Activated CD4-positive, alpha-beta T cell treated with anti-CD3 and anti-CD28 coated beads, Interleukin-2, amount 10 ng/mL, durations not matched to agents 24 days and 14 days (primary cell): ENCODE measurements at places on chromosomes 11 and 22. TPM values are rescaled to one million over a fixed set of nuclear protein-coding genes. Genes with fewer than 3 reads are reported as not detected.

DNA sequence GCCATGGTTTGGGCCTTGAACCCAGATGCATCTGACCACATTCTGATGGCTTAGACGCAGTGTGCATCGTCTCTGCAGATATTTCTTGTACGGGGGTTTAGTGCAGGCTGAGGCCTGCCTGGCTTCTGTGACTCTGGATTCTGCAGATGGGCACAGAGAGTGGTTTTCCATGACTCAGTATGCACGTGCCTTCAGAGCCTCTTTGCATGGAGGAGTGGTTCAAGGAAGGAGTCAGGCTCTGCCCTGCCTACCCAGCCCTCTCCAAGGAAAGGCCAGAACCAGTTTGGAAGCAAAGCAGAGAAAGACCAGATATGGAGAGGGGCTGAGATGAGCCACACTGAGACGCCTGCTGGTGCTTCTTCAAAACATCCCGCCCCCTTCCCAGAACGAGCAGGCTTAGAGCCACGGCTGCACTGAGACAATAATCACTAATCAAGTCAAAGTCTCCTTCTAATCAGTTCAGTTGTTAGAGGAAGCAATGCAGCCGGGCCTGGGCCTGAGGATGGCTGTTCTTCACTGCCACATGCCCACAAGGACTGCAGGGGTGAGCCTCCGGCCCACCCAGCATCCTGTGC, 308.9 kb downstream of the NXPE2 start:
- no peak for DNase-seq

DNA sequence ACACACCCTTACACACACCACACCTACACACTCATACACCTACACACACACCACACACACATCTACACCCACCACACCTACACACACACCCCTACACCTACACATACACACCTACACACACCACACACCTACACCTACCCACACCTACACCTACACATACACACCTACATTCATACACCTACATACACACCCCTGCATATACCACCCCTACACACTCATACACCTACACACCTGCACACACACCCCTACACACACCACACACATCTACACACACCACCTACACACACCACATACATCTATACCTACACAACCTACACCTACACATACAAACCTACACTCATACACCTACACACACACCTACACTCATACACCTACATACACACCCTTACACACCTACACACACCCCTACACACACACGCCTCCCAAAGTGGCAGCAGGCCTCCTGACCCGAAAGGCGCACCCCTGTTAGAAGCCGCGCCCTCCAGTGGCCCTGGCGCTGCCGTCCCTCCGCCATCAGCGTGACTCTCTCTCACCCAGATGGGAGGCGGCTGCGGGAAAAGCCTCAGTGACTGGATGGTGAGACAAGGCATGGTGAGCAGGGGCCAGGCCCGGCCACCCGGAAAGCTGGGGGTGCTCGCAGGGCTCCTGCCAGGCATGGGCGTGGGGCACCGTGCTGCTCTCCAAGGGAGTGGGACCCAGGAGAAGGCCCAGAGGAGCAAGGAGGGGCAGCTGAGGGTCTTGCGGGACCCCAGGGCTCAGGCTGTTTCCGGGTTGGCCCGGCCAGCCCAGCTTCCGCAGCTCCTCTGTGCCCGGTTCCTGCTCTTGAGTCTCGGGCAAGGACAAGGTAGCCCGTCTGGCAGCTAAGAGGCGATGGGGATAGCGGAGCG, 37.0 kb upstream of the HMOX1 start:
- no peak for DNase-seq

DNA sequence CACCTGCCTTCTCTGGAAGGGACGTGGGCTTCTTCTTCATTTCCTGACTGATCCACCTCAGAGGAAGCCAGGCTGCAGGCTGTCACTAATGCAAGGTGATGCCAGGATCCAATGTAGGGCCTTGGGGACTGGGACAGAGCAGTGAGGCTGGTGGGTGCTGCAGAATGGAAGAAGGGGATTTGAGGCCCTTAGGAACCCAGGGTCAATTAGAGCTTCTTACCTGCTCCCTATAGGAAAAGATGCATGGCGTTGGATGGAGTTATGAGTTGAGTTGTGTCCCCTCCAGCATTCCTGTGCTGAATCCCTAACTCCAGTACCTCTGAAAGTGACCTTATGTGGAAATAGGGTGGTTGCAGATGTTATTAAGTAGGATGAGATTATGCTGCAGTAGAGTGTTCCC, 190.4 kb downstream of the MIAT start:
- DNase-seq, result no peak

DNA sequence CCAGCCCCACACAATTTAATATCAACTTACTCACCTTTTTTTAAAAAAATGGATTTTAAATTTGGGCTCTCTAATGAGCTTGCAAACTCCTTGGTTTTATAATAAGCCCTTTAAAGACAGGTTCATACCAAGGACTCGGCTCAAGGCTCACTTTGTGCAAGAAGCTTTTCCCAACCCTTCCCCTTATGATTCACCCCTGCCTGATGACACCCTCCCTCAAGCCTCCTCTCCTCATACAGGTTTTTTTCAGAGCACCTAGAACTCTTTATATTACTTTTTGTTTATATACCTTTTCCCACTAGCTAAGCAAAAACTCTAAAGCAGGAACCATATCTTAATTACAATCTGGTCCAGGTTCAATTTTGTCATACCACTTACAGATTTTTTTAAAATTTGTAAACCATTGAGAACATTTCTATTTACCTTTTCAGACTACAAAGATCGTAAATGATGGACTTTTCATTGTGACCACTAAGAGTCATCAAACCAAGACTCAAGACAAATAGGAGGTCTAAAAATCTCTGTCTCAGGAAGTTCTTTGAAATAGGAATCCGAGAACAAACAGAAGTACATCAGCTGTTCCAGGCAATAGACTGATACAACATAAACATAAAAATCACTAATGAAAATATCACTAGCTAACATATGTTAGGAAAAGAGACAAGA, 13.1 kb upstream of the EXPH5 start:
- no peak for DNase-seq

DNA sequence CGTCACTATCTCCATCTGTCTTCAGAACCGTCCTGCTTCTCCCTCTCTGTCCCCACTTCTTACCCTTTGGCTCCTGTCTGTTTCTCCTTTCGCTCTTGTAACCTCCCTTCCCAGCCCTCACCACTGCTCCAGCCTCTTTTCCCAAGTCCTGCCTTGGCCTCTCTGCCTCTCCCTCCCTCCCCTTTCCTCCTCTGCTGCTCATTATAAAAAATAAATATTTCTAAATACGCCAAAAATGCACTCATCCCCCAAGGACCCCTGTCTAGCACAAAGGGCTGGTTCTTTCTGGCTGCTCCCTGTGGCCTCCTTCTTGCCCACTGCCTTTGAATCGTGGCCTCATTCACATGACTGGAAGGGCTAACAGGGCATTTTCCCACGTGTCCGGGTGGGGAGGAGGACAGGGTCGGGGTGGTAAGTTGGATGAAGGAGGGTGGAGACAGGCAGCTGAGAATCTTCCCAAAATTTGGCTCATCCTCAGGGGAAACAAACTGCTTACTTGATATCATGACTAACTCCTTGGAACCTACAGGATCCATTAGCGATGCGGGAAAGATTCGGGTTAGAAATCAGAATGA, 26.4 kb upstream of the OAF start:
- no peak for DNase-seq

DNA sequence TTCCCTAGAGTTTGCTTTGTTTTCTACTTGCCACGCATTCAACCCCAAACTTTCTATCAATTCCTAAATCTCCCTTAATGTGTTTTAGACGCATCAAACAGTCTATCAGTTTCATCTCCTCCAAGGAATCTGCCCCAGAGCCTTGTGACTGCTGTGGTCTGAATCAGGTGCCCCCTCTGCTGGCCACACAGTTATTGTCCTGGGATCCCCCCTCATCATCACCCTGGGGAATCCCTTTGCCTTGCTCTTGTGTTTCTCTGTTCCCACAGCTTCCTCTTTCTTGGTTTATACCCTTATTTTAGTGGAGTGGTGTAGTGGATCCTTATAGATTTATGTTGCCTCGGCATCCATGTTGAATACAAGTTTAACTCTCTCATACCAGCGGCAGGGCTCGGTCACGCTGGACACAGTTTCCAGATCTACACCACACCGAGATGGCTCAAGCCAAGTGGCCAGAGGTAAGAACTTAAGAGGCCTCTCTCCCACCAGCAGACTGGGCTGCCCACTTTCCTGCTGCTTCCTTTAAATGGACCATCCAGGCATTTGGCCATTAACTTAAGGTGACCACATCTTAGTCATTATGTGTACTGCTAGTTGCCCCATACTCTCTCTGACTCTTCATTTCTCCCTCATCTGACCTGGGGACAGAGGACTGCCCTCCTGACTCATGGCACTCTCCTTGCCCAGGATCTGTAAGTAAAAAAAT, 8.2 kb downstream of the UPB1 start:
- peak; percentile 85 for DNase-seq

- DNase-seq, result peak; percentile 72
Observed at GRCh38 chr11:93614173-93614722, 47.2 kb upstream of the CEP295 start.

GRCh38 chr11:128524172-128524571, 63.2 kb downstream of the ETS1 start:
- DNase-seq, result peak; percentile 59

- DNase-seq, result no peak
Observed at GRCh38 chr11:43687120-43687791, 6.7 kb downstream of the HSD17B12 start.

DNA sequence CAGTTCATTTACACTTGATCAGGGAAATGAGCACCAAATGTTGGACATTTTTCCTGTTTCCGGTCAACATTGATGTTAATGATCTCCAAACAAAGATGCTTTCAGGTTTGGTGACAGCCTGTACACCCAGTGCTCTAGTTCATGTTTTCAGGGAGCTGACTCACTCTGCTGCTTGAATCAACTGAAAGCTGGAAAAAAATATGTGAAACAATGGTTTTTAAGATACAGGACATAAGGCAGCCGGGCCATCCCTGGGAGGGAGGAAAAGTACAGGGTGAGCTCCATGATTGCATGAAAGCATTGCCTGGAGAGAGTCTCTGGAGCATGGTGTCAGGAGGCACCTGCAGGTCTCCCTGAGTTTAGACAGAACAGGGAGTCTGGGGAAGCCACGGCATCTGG, 259.6 kb downstream of the TBC1D22A start:
- DNase-seq, result no peak

Gene KRTAP5-8
- not detected in 2 replicates for total RNA-seq

Gene IL10RA
- total RNA-seq, result 86.6 and 89.9 TPM in 2 replicates
